Activated naive CD4-positive, alpha-beta T cell treated with anti-CD3 and anti-CD28 coated beads, Interleukin-2, amount 10 ng/mL, durations not matched to agents 7 days and 5 days (primary cell): ENCODE measurements at places on chromosomes 12 and 14.

GRCh38 chr12:52442600-52443061 is 8.5 kb upstream of the KRT75 start:
- DNase-seq = no peak

DNA sequence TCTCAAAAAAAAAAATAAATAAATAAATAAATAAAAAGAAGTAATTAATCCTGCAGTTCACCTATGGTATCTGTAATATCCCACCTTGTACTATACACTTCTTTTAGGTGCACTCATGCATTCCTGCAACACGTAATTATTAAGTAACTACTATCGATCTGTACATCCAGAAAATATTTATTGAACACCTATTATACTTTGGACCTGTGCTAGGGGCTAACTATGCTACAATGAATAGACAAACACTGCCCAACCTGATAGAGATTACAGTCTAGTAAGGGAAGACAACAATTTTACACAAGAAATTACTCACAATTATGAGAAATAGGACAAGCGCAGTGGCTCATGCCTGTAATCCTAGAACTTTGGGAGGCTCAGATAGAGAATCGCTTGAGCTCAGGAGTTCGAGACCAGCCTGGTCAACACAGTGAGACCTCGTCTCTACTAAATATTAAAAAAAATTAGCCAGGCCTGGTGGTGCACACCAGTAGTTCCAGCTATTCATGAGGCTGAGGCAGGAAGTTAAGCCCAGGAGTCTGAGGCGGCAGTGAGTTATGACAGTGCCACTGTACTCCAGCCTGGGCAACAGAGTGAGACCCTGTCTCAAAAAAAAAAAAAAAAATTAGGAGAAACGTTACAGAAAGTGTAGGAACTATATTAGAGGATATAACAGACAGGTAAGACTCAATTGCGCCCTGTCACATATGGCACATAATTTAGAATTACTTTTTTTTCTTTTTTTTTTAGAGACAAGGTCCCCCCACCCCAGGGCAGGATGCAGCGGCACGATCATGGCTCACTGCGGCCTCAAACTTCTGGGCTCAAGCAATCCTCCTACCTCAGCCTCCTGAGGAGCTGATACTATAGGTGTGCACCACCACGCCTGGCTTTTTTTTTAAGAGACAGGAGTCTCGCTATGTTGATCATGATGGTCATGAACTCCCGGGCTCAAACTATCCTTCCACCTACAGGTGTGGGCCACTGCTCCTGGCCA is 1.2 kb downstream of the NRDE2 start:
- DNase-seq = no peak

GRCh38 chr12:10372559-10372958 is 17.3 kb downstream of the KLRK1 start:
- no peak for DNase-seq

DNA sequence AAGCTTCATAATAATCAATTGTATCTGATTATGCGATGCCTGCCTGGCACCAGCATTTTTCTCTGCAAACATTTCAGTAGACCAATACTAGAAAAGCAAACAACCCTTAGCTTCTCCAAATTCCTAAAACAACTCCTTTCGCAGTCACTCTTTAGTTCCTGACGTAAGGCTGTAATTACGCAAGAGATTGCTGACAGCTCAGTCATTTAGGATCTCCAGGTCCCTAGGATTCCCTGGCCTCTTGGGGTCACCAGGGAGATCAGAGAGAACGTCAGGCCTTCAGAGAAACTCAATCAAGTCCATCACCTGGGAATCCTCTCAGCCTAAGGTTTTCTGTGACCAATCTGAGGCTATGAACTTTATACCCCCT is 390.6 kb downstream of the PAWR start:
- DNase-seq = no peak

- DNase-seq = no peak
Measured at GRCh38 chr12:49276304-49277290, 11.7 kb downstream of the TUBA1C start.

- DNase-seq = peak; percentile 77
Measured at GRCh38 chr12:57280211-57281062, 29.4 kb upstream of the STAC3 start.
